ENCODE measurements at places on chromosomes 3 and 15.

GRCh38 chr3:100333970-100334487 lies 528 bp upstream of the NIT2 start:
- DNase-seq = no peak

GRCh38 chr3:39978308-39978707 lies 168.9 kb downstream of the MYRIP start:
- no peak for DNase-seq

DNA sequence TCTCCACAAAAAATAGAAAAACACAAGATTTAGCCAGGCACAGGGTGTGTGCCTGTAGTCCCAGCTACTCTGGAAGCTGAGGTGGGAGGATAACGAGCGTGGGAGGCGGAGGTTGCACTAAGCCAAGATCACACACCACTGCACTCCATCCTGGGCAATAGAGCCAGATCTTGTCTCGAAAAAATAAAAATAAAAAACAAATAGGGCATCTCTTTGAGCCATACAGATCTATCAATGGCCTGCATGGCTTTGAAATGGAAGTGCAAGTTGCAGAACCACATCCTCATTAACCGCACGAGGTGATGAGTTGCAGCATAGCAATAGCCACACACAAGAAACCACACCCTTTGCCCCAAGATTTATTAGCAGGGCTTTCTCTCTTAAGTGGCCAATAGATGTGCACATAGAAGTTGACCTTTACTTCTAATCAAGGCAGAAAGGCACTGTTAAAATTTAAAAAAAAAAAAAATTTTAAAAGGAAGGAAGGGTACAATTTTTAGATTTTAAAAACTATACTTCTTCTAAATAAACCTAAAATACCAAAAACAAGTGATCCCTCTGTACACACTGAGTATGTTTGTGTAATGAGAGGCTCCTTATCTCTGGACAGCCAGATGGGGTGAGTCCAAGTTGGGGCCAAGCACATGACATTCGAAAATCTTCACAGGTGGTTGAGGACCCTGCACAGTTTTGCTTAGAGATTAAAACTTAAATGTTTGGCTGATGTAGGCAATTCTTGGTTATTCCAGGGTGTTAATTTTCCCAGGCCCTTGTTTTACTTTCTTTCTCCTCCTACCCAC lies 53.4 kb downstream of the FILIP1L start:
- DNase-seq = no peak

DNA sequence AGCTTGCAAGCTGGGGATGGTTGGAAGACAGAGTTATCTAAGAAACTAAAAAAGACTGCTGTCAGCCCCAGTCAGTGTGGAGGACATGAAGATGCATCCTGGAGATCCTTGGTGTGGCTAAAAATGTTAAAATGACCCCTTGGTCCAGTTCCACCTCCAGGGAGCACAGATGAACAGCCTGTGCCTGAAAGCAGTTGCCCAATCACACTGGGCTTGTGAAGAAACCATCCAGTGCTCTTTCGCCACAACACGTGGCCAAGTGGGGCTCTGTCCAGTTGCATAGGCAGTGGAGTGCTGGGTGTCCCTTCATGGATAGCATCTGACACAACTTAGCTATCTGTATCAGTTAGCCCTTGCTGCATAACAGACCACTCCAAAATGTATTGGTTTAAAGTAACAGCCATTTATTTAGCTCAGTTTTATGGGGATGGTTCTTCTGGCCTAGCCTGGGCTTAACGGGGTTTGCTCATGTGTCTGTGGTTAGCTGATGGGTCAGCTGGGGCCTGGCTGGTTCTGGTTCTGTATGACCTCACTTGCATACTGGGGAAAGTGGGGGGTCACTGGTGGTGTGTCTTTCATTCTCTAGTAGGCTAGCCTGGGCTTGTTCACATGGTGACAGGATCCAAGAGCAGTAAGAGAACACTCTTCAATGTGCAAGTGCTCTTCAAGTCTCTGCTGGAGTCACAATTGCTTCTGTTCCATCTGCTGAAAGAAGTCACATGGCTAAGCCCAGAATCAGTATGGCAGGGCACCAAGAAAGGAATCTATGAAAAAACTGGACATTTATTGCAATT lies 226.2 kb downstream of the PDCD6IP start:
- DNase-seq = no peak

DNA sequence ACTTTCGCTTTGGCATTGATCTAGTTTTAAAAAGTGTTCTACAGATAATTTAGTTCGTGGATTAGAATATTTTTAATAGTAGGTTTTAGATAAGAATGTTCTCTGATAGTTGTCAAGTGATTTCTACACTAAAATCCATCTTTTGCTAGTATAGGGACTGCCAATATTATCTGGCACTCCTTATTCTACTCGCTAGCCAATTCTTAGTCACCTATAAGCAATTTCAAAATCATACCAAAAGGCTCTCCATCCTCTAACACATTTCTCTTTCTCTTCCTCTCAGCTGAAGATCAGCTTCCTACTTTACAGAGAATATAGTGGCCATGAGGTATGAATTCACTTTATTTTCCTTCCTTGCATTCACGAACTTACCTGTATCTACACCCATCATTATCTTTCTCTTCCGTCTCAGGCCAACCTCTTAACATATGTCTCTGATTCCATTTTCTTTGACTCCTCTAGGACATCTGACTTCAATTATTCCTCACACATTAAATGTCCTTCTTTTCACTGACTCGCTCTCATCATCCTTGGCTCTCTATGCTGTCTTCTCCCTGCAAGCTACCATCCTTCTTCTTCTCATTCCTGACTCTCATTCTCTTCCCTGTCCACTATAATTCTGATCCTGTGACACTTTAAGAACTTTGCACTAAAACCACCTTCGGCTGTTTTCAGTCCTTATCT lies 35.5 kb downstream of the C3orf80 start:
- DNase-seq = no peak

GRCh38 chr15:70064441-70064840 lies 33.3 kb downstream of the TLE3 start:
- no peak for DNase-seq

GRCh38 chr3:43894176-43895049 lies 203.7 kb downstream of the ABHD5 start:
- DNase-seq = no peak

- DNase-seq = no peak
Measured at GRCh38 chr3:54217828-54218227, 95.5 kb downstream of the CACNA2D3 start.

DNA sequence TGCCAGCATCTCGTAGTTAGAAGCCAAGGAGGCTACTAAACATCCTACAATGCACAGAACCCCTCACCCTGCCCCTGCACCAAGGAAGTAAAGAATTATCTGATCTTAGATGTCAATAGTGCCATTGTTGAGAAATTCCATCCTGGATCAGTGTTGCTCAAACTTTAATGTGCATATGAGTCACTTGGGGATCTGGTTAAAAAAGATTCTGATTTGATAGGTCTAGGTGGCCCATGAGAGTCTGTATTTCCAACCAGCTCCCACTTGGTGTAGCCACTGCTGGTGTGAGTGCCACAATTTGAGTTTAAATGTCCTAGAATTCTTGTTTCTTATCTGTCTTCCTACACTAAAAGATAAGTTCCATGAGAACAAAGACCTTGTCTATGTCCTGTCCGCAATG lies 43.7 kb downstream of the TMEM45A start:
- no peak for DNase-seq

DNA sequence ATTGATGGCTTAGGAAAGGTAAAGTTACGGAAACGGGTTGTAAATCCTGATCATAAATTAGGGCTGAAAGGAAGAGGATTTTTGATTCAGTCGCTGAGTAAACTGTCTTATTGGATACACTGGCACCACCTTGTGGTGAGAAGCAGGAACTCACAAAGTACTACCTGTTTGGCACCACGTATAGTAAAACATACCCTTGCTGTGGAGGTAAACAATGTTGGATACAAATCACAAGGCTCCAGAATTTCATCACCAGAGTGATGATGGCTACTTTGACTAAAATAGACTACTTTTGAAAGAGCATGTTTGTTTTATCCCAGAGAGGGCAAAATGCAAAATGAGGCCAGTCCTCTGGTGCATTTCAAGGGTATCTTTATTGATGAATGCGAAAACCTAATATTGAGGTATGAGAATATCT lies 216.9 kb downstream of the IGSF11 start:
- peak; percentile 27 for DNase-seq

GRCh38 chr3:65878831-65879230 lies 159.9 kb downstream of the MAGI1 start:
- no peak for DNase-seq

DNA sequence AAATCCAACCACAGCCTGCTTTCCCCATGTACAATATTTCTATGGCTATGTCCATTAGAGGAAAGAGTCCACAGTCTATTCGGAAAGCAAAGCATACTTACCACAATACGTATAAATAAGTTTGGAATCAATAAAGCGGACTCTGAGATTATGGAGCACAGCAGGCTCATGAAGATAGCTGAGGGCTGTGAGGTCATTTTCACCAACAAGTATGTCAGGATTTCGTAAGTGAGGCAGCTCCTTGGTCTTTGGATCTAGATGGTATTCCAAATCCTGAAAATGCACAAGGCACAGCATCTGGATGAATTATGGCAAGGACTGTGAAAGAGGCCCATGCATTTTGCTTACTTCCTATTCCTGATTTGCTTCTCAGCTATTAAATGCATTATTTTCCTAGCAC lies 100.4 kb downstream of the MYO5A start:
- no peak for DNase-seq

DNA sequence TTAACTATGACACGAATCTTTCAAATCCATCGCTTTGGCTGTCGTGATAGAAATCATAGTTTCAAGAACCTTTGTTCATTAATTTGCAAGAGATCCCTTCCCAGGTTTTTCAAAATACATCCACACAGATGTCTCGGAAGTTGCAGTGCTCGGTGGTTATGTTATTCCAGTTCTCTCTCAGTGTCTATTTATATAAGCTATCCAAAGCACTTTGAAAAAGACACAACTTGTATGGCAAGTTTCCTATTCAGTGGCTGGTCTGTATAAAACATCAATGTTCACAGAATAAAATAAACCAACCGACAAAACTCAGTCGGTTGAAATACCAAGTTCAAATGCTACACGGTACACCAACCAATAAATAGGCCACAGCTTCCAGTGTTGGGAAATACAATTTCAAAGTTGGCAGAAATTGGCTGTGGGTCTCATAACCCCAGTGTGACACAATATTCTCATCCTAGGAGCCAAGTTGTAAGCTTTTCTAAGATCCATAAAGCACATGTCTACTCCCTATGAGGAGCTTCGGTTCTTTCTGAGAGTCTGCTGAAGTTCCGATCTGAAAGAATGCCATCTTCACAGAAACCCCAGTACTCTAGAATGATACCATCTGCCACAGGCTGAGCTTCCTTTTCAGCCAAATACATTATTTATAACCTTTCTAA lies 23.7 kb downstream of the SATB1 start:
- DNase-seq = no peak

DNA sequence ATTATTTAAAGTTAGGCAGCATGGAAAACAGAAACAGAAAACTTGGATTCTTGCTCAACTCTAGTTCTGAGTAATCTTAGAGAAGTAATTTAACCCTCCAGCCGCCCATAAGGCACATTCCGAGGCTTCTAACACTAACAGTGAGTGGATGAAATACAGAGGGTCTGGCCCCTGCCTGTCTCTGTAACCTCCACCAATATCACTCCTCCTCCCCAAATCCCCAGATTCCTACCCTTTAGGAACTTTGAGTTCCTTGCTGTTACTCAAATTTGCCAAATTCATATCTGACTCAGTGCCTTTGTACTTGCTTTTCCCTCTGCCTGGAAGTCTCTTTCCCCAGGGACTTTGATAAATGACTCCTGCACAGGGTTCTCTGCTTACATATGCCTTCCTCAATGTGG lies 112.5 kb upstream of the TGFBR2 start:
- no peak for DNase-seq

GRCh38 chr3:183664913-183665381 lies 29.5 kb downstream of the KLHL24 start:
- peak; percentile 26 for DNase-seq

DNA sequence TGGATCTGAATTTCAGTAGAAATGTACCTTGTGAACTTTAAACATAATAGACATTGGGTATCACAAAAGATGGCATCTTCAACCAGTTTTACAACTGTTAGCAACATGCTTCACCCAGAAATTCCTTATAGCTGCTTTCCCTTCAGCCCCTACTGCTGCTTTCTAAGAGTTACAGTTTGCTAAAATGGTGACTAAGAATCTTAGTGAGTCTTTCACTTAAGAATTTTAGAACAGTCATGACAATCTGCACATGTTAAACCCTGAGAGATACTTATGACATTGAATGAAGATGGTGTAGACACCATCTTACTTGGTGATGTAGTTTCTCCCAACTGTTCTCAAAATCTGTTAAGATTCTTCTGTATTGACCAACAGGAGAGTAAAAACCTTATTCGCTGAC lies 129.7 kb upstream of the UBE2E1 start:
- no peak for DNase-seq

GRCh38 chr3:170196833-170197232 lies 15.3 kb upstream of the PHC3 start:
- DNase-seq = peak; percentile 58

DNA sequence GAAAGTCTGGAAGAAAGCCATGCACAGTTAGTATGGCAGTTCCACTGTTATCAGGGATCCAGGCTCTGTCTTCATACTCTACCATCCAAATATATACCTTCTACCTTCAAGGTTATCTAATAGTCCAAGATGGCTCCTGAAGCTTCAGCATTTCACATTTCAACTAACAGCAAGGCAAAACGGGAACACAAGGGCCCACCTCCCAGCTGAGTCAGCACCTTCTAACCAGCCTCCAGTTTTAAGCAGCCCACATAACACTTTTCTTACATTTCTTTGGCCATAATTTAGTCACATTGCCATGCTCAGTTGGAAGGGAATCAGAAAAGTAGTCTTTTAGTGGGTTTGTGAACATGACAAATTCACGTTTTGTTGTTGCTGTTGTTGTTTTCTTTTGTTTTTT lies 15.4 kb upstream of the MSL2 start:
- DNase-seq = no peak

DNA sequence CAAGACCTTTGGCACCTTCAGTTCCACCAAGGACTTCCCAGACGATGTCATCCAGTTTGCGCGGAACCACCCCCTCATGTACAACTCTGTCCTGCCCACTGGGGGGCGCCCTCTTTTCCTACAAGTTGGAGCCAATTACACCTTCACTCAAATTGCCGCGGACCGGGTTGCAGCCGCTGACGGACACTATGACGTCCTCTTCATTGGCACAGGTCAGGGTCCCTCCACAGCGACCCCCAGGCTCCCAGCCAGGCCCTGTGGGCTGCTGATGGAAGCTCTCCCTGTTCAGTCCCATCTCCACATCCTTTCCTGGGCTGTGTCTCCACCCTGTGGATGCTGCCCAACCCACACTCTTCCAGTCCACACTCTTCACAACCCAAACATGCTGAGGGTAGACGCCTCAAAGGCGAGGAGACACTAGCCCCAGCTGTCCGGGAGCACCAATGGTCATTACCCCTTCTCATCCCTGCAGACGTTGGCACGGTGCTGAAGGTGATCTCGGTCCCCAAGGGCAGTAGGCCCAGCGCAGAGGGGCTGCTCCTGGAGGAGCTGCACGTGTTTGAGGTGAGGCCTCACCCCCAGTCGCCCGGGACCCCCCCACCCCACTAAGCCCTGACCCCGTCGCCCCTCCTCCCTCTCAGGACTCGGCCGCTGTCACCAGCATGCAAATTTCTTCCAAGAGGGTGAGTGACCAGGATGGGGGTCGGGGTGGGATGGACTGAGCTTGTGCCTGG lies 4.3 kb upstream of the LSMEM2 start:
- no peak for DNase-seq
